ENCODE measurements at places on chromosomes 12 and 14. TPM values are rescaled to one million over a fixed set of nuclear protein-coding genes. Genes with fewer than 3 reads are reported as not detected.

- no peak for DNase-seq
Measured at GRCh38 chr14:106317593-106317992, 791.2 kb downstream of the TMEM121 start.

DNA sequence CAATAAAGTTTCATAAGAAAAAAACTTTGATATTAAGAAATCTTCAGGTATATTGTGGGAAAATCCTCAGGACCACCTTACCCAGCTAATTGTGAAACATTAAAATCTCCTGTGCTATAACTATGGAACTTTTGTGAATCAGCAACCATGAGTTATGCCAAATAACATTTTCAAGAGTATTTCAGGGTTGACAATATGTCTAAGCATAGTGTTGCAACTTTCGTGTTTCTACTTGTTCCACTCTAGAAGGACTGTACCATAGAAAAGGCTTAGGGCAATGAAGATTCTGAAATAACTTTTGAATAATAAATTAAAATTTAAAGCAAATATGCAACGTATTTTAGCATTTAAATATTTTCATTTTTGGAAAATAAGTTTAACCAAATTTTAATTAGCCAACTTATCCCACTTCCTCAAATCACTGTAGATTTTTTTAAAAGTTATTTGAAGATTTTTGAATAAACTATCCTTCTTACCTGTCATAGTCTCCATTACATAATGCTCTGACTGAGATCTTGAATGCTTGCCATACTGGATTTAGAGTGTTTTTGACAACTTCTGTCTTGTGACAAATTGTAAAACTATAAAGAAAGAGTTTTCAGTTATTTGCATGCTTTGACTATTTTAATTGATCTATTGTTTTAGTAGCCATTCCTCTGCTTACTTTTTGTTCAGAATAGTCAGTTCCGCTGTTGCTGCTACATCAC lies 143.6 kb downstream of the CPNE8 start:
- no peak for DNase-seq

DNA sequence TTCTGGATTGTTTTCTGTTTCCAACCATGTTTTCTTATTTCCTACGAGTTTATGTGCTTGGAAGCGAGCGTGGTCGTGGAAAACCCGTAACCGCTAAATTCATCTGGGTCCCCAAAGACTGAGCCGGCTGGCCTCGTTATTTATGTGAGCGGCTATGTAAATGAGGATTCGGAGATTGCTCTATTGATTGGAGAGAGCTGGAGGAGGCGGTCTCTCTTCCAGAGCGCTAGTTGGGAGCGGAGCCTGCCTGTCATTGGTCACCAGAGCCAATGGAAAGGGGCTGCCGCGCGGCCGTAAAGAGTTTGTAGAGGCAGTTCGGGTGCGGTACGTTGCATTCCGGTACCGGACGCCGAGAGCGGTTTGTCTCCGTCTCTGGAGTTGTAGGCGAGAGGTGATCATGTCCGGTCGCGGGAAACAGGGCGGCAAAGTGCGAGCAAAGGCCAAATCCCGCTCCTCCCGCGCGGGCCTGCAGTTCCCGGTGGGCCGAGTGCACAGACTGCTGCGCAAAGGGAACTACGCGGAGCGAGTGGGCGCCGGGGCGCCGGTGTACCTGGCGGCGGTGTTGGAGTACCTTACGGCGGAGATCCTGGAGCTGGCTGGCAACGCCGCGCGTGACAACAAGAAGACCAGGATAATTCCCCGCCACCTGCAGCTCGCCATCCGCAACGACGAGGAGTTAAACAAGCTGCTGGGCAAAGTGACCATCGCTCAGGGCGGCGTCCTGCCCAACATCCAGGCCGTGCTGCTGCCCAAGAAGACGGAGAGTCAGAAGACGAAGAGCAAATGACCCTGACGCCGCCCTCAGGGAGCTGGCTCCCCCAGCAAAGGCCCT lies 29.0 kb downstream of the WBP11 start:
- DNase-seq = peak; percentile 93

GRCh38 chr14:104359301-104359968 lies 220.1 kb upstream of the C14orf180 start:
- DNase-seq = no peak

Gene TRIM9
- 1.6 TPM for polyA plus RNA-seq

GRCh38 chr14:26187996-26188620 lies 409.7 kb downstream of the NOVA1 start:
- peak; percentile 54 for DNase-seq

DNA sequence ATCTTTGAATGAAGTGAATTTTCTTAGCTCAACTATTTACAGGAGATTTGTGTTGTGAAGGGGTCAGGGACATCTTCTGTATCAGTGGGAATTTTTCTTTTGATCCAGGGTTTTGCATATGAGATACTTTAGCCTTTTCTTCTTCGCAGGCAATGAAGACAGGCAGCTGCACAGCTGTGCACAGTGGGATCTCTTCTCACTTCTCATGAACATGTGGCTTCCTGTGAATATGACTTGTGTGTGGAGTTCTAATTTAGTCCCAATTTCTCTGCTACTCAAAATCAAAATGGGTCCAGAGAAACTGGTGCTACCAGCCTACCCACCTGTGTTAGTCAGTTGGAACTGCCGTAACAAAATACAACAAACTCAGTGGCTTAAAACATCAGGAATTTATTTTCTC lies 37.8 kb downstream of the ARF6 start:
- DNase-seq = no peak

DNA sequence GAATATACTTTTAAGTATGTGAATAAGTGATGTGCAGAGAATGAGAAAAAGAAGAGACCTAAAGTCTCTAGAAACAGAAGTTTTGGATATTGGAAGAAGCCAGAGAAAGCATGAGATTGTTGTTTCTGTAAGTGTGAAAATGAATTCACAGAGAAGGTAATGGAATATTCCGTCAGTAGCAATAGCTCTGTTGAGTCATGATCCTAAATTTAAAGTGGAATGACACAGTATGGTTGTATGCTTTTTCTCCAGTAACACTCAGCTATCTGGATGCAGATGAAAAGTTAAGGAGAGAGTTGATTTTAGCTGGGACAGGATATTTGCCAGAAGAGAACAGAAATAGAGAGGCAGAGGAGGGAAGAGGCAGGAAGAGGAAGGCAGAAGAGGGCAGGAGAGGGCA lies 1166.3 kb downstream of the GALC start:
- no peak for DNase-seq

DNA sequence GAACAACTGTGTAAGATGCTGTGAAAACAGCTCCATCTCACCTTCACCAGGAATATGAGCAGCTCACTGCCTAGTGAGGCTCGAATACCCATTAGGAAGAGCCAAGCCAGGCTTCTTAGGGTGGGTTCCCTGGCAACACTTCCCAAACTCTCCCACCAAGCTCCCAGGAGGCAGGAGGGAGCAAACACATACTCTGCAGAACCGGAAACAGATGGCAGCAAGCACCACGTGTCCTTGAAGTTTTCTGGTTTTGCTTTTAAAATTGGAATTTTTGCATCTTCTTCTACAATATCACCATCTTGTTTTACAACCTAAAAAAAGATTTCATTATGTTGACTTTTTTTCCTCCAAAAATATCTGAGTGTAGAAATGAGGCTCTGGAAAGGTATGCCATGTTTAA lies 186.7 kb downstream of the ZFP36L1 start:
- no peak for DNase-seq

Gene RD3L
- polyA plus RNA-seq = not detected

GRCh38 chr14:61894452-61895077 lies 132.3 kb downstream of the SNAPC1 start:
- no peak for DNase-seq

Gene PTPRO
- 0.63 TPM for polyA plus RNA-seq

Gene TM9SF1
- polyA plus RNA-seq = 18.8 TPM

- DNase-seq = no peak
Measured at GRCh38 chr14:26596543-26597061, 1.2 kb downstream of the NOVA1 start.

DNA sequence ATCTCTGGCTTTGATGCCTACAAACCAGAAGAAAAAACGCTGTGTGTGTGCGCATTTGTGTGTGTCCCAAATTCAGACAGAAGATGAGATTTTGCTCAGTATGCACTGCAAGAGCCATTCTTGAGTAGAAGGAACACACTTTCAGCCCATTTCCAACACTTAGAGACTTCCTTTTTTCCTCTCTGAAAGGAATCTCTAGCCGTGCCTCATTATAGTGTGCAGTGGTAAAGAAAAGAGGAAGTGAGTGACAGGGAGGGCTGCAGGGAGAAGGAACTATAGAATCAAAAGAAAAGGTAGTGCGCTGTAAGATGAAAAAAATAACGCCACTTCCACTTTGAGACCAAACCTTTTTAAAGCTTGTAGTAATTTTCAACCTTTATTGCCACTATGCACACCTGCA lies 1400.9 kb upstream of the FLRT2 start:
- no peak for DNase-seq

Gene FLVCR2
- polyA plus RNA-seq = 11.2 TPM

DNA sequence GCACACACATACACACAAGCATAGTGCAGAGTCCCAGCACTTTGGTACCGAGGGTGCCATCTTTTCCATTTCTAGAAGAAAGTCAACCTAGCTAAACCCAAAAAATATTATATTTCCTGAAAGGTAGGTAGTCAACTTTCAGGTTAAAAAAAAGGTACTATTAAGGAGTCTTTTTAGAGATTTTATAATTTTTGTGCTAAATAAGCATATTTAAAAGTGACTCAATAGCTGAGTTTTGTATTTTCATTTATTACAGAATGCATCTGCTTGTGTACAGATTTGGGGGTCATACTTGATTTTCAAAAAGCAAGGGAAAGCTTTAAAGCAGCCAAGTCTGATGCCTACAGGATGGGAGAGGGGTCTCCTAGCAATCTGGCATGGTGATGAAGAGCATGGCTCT lies 34.6 kb downstream of the DCAF5 start:
- DNase-seq = no peak

- no peak for DNase-seq
Measured at GRCh38 chr14:103451401-103451800, 66.2 kb downstream of the MARK3 start.

DNA sequence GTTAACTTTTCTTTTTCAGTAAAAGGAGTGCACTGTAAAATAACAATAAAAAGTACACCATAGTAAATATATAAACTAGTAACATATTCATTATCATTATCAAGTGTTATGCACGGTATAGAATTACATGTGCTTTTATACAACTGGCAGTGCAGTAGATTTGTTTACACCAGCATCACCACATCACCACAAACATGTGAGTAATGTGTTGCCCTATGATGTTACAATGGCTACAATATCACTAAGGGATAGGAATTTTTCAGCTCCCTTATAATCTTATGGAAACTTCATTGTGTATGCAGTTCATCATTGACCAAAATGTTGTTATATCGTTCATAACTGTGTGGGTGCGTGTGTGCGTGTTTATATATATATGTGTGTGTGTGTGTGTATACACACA lies 23.5 kb upstream of the NEDD1 start:
- no peak for DNase-seq

- no peak for DNase-seq
Measured at GRCh38 chr12:47277972-47278448, 198.3 kb upstream of the AMIGO2 start.

DNA sequence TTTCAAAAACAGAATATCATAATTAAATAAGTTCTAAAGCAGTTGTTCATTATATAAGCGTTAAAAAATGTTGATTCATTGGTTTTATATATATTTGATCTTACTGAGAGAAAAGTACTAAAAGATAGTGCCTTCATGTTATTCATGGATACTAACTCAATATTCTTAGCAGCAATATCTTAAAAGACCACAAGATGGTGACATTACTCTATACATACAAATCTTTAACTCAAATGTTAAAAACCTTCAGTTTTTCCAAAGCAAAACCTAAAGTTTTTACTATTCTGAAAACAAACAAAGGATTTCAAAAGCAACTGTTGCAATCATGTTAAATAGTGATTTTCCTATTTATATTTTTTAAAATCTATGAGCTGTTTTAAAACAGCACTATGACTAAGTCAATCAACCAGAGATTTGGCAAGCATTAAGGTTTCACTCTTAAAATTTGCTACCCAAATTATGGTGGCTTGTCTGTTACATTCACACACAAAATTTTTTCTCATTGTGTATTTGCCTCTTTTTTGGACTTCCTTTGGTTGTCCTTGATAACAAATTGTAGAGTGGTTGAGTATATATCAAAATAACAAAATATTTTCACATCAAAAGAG lies 50.1 kb upstream of the RERGL start:
- DNase-seq = no peak

DNA sequence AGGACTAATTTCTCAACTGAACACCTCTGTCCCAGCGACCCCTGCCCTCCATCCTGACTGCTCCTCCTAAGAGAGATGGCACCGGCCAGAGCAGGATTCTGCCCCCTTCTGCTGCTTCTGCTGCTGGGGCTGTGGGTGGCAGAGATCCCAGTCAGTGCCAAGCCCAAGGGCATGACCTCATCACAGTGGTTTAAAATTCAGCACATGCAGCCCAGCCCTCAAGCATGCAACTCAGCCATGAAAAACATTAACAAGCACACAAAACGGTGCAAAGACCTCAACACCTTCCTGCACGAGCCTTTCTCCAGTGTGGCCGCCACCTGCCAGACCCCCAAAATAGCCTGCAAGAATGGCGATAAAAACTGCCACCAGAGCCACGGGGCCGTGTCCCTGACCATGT lies 756 bp downstream of the RNASE7 start:
- DNase-seq = no peak

GRCh38 chr12:51809193-51809592 lies 39.3 kb downstream of the FIGNL2 start:
- no peak for DNase-seq

DNA sequence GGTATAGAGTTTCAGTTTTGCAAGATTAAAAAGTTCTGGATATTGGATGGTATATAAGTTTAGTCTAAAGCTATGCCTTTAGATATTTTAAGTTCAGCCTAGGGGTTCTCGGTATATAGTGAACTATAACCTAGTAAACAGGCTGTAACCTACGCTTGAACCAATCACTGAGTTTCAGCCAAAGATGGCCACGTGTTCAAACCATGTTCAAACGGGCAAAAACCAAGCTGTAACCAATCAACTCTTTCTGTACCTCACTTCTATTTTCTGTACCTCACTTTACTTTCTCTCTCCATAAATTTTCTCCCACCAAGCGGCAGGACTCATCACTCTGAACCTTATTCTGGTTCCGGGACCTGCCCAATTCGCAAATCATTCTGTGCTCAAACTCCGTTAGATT lies 1.4 kb downstream of the TMBIM4 start:
- DNase-seq = no peak

Gene SERPINA9
- polyA plus RNA-seq = not detected

Gene CYP46A1
- polyA plus RNA-seq = 4.7 TPM

DNA sequence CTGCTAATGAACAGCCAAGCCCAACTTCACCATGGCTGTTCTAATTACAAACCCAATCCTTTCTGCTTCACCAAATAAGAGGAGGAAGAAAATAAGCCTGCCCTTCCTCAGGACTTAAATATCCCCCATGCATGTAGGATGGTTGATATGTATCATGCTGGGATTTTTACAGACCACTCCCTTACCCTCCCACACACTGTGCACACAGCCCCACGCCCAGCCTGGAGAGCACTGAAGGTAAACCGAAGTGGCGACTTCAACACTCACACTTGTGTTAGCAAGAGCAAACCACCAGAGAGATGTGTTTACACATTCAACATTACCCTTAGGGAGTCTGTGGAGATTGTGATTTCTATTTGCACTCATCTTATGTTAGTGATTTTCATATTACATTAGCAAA lies 241.2 kb downstream of the EGLN3 start:
- no peak for DNase-seq
